ENCODE measurements at places on chromosomes 11 and 22.
A peak's percentile ranks its signal among the peaks of the same experiment; 100 is the strongest.

DNA sequence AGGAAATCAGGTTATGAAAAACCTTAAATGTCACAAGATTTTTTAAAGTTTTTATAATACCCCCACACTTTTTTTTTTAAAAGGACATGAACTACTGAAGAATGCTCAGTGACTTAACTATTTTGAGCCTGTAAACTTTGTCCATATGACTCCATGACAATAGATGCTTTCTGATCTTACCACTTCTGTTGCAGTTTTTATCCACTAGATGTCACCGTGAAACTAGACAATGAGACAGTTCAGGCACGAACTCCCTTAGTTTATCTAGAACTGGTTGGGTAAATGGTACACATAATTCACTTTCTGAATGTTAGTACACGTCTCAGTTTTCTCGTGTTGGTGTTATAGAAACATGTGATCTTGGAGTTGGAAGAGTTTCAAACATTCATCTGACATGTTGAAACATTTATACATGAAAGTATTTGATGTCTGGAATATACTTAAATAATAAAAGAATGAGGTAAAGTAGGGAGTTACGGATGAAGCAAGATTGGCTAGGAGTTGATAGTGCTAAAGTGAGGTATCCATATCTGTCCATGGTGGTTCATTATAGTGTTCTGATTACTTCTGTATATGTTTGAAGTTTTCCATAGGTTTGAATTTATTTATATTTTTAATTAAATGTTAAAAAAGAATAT lies 8.1 kb downstream of the CCDC15 start:
- DNase-seq = peak; percentile 65

- no peak for DNase-seq
Measured at GRCh38 chr11:65615950-65616574, 486 bp downstream of the PCNX3 start.

DNA sequence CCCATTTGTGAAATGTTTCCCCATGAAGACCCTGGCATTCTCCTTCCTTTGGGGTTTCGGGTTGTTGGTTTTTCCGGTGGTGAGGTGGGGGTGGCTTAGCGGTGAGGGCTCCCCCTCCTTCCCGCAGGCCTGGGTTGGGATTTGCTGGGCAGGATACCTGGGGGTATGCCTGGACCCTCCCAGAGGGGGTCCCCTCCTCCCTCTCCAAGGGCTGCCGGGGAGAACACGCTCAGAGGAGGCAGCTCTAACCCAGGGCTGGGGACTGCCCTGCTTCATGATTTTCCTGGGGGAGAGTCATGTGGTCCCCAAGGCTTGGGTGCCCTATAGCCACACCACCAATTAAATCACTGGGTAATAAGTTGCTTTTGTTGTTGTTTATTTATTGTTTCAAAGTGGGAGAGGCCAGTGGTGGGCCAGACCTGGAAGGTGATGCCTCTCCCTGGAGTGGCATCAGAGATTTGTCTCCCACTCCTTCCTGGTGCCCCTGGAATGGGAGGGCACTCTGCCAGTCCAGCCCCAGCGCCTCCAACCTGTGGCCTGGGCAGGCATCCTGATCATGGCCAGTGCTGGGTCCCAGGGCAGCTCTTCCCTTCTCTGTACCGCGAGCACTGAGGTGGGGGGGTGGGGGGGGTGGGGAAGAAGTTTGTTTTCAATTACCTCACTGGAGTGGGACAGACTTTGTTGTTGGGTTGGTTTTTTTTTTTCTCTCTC lies 1.3 kb upstream of the CLCF1 start:
- DNase-seq = no peak

DNA sequence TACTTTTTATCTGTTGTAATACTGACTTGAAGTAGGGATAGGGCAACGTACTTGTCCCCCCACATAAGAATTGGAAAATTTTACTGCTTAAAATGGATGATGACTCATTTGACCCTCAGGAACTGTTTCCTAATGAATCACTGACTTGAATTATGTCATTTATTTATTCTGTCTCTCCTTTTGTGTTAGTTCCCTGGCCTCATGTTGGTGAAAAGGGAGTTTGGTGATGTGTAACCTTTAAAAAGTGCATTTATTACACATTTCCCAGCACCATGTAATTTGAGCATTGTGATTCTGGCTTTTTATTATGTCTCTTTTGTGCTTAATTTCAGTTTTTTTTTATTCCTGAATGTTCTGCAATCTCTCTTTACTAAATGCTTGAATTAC lies 20.3 kb upstream of the PGM2L1 start:
- DNase-seq = peak; percentile 38

- DNase-seq = no peak
Measured at GRCh38 chr11:128939591-128939990, 3.1 kb downstream of the TP53AIP1 start.

GRCh38 chr11:77146261-77147035 lies 18.4 kb downstream of the MYO7A start:
- no peak for DNase-seq

DNA sequence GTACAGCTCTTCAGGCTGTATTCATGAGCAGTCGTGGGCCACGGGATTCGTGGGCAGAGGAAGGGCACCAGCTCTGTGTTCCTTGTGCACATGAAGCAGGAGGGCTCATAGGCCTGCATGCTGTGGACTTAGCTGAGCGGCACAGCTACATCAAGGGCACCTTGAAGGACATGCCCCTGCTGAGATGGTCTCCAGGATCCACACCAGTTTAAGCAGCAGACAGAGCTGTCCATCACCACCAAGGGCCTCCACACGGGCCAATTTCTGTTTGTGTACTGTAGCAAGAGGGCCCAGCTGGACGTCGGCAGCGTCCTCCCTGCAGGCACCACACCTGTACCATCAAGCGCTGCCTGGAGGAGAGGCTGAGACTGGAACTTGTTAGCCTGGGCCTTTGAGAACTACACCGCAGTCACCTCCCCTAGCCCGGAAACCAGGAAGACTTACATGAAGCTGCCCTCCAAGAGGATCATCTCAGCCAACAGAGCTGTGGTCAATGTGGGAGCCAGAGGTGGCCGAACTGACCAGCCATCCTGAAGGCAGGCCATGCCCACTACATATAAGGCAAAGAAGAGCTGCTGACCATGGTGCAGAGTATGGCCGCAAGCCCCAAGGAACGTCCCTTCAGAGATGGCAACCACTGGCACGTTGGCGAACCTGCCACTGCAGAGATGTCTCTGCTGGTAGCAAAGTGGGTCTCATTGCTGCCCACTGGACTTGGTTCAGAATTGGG lies 32.7 kb upstream of the GNB1L start:
- no peak for DNase-seq

- no peak for DNase-seq
Measured at GRCh38 chr11:85088286-85088685, 538.9 kb downstream of the DLG2 start.

DNA sequence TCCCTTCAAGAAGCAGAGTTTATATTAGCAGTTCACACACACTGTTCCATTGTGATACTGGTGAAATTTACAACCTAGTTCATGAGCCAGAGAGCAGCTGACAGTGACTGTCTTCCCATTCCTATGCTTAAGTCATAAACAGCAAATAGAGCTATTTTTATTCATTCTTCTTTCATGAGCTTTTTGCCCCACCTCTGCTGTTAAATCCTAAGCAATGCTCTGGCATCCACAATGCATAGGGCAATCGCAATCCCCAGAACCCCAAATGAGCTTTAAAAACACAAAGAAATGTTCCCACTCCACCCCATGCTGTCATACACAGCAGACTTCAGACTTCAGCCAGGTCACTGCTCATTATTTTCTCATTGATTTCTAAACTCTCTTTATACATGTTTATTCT lies 307.5 kb downstream of the ETS1 start:
- DNase-seq = peak; percentile 19

DNA sequence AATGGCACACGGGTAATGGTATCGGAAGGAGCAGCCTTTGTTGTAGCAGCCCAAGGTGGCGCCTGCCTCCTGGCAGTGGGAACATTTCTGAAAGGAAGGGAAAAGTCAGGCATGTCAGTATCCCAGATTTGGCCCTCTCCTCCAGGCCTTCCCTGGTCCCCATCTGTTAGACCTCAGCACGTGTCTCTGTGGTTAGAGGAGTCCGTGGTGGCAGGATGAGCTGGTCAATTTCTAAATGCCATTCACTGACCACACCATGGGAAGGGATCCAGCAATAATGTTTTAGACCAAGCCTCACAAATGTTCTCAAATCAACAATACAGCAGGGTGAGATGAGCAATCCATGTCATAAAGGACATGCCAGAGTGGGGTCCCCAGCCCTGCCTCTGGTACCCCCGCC lies 49.0 kb upstream of the CYP2D6 start:
- DNase-seq = no peak

DNA sequence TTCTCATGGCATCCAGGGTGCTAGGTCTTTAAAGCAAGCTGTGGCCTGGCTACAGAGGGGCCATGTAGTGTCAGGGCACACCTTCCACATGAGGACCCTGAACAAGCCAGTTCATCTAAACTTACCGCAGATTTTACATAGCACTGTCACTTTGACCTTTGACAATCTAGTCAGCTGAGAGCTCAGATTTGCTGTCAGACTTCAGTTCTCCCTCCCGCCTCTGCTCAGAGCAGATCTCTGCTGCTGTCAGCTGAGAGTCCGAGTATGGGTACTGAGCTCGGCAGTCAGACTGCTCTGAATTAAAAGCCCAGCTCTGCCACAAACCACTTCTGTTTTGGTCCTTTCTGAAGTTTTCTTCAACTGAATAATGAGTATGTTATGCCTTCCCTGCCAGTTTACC lies 507.1 kb downstream of the SOX6 start:
- DNase-seq = no peak

GRCh38 chr22:43245717-43246116 lies 58.8 kb upstream of the TTLL12 start:
- no peak for DNase-seq

- DNase-seq = no peak
Measured at GRCh38 chr22:47367107-47367690, 604.7 kb downstream of the TBC1D22A start.

DNA sequence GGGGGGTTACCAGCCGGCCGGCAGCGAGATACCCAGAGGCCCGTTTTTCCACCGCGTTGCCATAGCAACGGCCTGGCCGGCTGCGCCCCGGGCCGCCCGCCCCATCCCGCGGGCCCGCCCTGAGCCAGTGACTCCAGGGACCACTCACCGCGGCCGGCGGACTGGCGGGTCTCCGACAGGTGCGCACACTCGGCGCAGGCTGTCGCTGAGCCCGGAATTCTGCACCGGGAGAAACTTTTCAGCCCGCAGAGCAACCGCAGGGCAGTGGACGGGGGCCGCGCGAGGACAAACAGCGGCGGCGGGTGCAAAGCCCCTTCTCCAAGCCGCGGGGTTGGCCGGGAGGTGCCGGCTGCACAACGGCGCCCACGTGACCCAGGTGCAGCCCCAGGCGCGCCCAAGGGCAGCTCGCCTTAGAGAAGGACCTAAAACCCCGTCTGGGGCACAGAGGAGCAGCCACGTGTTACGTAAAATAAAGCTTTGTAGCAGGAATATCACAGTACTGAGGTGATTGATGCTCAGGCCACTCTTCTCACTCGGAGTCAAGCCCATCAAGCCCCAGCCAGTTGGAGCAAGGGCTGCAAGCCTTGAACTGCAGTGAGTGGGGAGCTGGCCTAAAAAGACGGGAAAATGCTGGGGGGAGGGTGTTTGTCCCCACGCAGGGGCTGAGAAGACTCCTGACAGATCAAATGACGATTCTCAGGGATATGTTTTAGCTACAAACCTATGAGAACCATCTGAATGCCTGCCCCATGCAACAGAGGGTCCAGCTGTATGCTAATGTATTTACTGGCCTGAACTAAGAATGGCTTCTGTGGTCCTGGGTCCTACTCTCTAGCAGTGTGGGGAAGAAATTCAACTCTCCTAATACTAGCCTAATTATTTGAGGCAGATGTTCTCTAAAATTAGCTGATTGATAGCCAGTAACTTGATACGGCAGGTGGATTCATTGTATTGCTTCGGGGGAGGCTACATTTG lies at the start of gene STK33:
STK33 (minus strand) TSS at position 294 of the 975 bp plus-strand sequence. CDS start 119,323 bp downstream, outside the sequence.
- peak; percentile 28 for DNase-seq

DNA sequence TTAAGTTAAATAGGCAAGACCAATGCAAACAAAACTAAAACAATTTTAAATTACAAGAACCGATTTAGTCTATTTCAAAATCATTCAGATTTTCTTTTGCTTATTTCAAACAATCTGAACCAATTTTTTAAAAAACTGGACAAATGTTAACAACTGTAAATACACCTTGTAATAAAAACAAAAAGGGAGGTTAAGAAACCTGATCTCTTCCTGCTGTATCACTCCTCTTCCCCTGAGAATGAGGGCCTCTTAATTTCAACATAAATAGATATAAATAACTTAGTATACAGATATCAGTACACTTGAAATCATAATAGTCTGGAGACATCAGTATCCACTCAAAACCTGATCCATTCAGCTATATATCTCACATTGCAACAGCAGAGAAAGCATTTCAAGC lies 346.6 kb downstream of the TTC28 start:
- no peak for DNase-seq

DNA sequence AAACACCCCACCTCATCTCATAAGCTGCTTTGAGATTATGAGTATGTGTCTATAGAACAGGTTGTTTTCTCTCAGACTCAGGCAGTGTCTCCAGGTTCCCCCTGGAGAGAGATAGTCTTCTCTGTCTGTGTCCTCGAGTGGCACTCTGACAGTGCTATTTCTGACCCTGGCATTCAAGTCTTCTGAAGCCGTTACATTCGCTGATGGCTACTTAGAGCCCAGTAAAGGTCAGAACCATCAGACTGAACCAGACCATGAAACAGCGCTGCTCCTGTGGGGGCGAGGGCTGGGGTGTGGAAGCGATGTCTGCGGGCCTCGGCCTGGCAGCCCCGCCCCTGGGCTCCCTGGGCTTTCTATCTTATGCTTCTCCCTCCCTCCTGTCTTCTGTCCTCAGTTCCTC lies 23.5 kb downstream of the SHISA8 start:
- DNase-seq = no peak

DNA sequence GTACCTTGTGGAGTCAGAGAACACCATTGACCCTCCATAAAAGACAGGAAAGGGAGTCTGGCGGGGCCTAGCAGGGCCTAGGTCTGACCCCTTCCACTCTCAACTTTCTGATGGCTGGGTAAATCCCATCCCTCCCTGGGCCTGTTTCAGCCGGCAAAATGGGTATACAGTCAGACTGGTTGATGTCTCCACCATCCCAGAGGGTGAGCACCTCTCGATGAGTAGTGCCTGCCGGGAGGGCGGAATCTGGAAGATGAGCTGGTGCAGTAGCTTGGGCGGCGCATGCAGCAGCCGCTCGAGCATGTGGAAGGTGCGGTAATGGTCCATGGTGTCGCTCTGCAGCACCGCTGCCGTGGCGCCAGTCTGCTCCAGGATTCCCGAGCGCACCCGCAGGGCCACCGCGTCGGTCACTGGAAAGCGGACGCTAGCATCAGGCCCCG lies 528 bp downstream of the FIBP start:
- no peak for DNase-seq
